GM23248 (cell line): ENCODE measurements at places on chromosomes 5 and 9.

DNA sequence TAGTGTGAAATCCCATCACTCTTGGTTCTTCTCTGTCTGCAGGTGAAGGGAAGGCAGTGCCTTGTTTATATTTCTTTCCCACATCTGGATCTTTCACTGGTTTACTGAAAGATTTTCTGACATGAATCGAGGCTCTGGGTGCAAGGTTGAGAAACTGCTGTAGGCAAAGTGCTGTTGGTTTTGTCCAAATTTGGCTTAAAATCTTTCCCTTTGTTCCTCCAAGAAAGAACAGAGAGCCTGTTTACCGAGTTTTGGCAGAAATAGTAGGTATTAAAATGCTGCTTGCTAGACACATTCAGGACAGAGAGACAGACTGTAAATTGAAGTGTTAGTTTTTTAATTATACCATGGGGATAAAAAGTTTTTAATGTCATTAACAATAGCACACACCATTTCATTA, 21.5 kb downstream of the SKP2 start:
- no peak for DNase-seq

- no peak for DNase-seq
Measured at GRCh38 chr5:893711-894110, 1.0 kb downstream of the TRIP13 start.

DNA sequence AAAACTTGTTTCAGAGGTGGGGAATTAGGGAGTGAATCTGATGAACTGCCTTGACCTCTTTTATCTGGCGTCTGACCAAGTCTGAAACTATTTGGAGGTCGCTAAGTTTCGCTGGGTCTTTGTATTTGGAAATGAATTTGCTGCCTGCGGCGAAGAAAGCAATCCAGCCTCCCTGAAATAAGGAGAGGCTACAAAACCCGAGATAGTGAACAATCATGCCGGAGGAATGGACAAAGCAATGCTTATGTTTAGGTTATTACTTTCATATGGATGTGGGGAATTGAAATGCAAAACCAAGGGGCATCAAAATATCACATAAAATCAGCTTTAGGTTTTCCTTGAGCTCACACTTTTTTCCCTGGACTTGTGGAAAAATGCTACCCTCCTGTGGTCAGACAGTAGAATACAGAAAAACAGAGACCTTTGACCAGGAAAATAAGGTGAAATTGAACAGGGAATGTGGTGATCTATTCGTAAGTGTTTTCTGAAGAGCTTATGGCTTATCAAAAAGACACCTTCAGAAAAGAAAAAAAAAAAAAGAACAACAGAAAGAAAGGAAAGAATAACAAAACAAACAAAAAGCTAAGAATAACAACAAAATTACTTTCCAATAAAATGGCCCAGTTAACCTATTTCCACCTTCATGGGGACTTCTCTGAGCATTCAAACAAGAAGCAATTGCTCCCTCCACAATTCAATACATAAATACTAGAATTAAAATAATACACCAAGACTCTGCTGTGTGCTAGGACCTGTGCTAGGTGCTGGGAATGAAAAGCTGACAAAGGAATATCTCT, 68.6 kb upstream of the DPYSL3 start:
- peak; percentile 80 for DNase-seq

DNA sequence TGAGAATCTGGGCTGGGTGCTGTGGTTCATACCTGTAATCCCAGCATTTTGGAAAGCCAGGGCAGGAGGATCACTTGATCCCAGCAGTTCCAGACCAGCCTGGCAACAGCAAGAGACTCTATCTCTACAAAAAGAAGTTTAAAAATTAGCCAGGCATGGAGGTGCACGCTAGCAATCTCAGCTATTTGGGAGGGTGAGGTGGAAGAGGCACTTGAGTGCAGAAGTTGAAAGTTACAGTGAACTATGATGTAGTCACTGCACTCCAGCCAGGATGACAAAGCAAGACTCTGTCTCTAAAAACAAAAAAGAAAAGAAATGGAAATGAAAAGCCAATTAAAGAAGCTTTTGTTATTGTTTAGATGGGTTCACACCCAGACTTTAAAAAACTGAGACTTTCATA, 131.6 kb upstream of the RASA1 start:
- peak; percentile 57 for DNase-seq
